Pancreas (tissue), 10 donors: ENCODE measurements at places on chromosomes 7 and 10. TPM values are rescaled to one million over a fixed set of nuclear protein-coding genes. Genes with fewer than 3 reads are reported as not detected.

DNA sequence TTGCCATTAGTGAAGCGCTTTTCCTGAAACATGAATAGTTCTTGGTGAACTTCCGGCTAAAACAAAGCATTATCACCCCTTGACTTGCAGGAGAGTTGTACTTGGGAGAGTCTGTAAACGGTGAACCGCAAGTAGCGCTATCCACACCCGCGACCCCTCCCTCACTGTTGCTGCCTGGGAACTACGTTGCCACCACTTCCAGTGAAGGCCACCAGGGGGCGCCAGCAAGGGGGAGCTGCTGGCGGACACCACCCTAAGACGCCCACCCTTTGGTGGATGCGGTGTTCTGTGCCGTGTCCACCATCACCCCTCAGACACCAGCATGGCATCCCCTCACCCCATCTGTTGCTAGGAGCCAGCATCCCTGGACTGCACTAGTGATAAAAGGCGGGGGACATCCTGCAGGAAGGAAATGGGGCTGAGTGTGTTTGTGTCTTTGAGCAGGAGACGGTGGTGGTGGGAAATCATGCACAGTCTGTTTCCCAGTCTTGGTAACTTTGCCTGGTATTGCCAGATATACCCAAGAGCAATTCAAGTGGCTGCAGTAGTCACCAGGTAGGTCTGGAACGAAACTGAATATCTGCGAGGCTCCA lies 298.2 kb downstream of the FRMD4A start:
- peak; percentile 29 for DNase-seq

DNA sequence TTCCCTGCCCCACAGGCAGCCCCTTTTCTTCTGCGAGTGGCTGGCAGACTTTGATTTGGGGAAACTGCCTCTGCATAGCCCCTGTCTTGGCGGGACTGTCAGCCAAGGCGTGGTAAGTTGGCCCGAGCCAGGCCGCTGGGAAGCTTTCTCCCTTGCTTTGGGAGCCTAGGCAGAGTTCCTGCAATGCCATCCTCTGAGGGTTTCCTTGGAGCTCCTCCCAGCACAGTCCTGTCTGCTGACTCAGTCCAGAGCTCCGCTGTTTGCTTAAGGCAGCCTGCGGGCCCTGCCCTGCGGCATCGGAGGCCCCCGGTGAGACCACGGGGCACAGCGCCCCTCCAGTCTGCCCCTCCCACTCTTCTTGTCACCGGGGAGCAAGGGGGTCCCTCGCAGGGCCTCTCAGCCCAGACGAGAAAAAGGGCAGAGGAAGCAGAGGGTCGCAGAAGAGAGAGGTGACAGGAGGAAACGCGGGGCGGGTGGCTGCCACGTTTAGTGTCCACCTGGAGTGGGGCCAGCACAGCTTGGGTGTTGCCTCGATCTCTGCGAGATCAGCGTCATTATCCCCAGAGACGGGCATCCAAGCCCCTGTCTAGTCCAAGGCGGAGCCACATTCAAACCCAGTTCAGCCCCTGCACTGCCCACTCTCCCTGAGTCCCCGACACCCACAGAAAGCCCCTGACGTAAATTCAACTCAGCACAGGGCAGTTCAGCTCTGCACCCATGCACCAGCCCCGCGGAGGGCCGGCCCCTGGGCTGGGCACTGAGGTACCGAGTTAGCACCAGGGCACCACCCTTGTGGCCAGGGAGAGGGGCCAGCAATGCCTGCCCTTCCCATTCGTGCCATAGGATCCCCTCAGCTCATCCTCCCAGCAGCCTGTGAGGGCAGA lies 59.0 kb upstream of the CHST15 start:
- no peak for DNase-seq

DNA sequence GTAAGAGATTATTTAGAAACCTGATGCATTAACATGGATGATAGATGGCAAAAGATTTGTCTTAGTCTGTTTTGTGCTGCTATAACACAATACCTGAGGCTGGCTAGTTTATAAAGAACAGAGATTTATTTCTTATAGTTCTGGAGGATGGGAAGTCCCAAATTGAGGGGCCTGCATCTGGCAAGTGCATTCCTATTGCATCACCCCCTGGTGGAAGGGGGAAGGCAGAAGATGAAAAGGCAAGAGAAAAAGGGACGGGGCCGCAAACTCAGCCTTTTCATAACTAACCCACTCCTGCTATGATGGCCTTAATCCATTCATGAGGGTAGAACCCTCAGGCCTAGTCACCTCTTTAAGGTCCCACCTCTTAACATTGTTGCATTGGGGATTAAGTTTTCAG lies 153.4 kb upstream of the LRGUK start:
- DNase-seq, result no peak

DNA sequence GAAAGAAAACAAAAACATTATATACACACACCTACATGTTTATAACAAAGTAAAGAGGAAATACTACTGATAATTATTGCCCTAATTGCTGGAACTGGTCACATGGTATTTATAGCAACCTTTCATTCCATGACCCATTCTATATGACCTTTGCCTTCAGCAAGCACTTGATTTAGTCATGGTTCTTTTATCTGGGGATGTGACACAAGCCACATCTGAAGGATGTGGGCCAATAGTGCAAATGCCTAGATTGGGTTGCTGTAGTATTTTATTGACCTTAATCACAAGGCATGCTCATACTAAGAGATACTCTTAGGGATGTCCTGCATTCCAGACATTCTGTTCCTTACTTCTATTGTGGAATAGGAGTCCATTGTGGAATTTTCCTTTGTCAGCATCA lies 723.5 kb upstream of the POM121L12 start:
- DNase-seq, result no peak

DNA sequence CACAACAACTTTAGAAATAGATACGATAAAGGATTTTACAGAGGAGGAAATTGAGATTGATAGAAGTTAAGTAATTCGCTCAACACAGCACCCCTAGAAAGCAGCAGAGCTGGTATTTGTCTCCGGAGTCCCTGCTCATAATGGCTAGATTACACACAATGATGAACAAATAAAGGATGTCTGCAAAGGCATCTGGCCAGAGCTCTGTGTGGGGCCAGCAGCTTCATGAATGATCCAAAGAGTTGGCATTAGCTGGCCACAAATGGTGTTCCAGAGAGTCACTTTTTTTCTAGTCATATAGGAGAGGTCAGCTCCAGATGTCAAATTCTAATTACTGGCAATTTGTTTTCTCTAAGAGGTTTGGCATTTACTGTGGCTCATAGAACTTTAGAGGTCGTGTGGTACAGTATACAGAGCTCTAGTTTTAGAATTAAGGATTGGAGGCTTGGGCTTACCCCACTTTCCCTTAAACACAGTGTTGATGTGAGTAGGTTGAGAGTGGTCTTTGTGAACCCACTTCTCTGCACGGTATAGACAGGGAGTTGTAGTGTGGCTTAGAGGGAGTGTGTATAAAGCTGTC lies 186.2 kb downstream of the BICC1 start:
- DNase-seq, result no peak

- no peak for DNase-seq
These were observed 61.3 kb downstream of the CD36 start for GRCh38 chr7:80699721-80700256.

DNA sequence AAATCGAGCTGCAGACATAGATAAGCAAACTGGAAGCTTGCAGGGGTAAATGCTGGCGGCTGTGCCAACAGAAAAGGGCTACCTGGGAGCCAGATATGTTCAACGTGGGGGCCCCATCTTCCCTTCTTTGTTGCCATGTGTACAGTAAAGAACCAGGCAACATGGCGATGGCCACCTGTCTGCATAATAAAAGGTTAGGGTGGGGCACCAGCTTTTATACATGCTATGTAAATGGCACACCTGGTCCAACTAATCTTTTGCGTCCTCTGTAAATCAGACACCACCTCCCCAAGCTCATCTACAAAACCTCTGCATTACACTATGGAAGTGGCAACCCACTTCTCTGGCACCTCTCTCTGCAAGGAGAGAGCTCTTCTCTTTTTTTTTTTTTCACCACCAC lies 13.9 kb downstream of the BUD31 start:
- DNase-seq, result no peak

- no peak for DNase-seq
These were observed 55.7 kb downstream of the CSTF2T start for GRCh38 chr10:51643734-51644133.

The ZNF239 gene
- 2.0 TPM for total RNA-seq

The HKDC1 gene
- 5.4 TPM for total RNA-seq

The SDK1 gene
- total RNA-seq, result 30.8 TPM

The TBL2 gene
- total RNA-seq, result 24.7 TPM
